CD4-positive, alpha-beta T cell treated with Interleukin-15 for 1 hour (primary cell): ENCODE measurements at places on chromosomes 4 and X.

GRCh38 chr4:574346-575161 lies 1.5 kb downstream of the TMEM271 start:
- DNase-seq = no peak

- DNase-seq = no peak
Observed at GRCh38 chrX:130623518-130623917, 221.7 kb downstream of the RBMX2 start.

DNA sequence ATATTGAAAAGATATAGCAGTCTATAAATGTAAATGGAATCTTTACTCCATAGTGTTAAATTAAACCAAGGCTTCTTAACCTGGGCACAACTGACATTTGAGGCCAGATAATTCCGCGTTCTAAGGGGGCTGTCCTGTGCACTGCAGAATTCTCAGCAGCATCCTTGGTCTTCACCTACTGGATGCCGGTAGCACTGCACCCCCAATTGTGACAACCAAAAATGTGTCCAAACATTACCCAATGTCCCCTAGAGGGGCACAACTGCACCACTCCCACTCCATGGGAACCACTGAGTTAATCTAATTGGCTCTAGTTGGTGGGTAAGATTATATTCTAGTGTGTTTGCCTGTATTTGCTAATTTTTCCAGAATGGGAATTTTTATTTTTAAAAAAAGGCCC lies 16.6 kb downstream of the AP1S2 start:
- DNase-seq = peak; percentile 19

DNA sequence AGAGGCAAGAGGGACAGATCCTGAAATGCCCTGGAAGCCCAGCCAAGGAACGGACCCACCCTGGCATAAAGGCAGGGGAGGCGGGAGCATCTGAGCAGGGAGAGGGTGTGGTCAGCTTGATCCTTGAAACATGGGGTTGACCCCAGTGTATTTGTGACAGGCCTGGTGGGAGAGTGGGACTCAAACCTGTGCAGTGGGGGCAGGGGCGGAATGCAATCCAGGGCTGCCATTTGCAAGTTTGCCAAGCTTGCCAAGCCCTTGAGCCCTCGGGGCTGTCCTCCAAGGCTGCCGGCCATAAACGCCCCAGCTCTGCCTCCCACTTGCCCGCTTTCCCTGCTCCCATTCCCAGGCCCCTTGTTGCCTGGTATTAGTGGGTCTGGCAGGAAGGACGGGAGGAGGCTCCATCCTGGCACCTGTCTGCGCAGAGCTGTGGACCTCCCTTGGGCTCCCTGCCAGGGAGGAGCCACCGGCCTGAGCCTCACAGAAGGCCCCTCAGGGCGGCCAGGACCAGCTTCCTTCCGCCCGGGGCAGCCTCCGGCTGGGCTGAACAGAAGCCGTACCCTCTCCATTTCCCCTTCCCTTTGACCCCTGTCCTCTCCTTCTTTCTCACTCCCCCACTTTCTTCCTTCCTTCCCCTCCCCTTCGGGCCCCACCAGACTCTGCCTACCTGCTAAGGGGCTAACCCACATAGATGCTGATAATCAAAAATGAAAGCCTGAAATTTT lies 661 bp downstream of the S100P start:
- DNase-seq = no peak
